H1 (cell line): ENCODE measurements at places on chromosomes 6 and 20.

GRCh38 chr6:124960757-124961463 lies 1.3 kb upstream of the RNF217 start:
- DNase-seq, result no peak

DNA sequence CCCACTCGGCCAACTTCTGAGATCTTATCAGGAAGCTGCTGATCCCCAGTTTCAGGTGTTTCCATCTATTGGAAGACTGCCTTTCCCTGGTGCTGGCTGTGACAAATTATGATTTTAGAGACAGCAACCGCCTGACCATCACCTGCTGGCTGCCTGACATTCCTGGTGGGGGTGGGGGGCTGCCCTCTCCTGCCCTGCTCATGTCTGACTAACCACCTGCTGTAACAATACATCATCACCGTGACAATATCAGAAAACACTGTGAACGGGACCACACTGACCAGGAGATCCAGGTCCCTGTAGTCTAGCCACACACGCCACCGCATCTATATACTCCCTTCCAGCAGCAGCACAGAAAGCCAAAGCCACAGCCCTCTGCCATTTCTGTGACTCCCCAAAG lies 537.5 kb downstream of the QKI start:
- no peak for DNase-seq

DNA sequence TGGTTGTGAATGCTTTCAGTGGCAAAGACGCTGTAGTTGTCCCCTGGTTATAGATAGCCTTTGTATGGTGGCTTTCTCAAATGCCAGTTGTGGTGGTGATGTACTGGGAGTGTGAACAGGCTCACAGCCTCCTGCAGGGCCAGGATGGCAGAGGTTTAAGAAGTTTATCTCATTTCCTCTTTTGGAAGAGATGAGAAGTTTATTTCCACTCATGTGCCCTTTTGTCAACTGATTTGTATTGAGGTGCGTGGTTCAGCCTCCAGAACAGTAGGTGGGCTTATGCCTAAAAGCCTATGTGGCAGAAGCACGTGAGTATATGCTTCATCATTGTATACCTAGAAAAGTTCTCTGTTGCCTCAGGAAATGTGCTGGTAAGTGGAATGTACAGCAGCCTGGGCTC lies 13.7 kb upstream of the ZFP57 start:
- DNase-seq, result no peak

GRCh38 chr20:39885975-39886649 lies 802.9 kb downstream of the MAFB start:
- DNase-seq, result peak; percentile 66

DNA sequence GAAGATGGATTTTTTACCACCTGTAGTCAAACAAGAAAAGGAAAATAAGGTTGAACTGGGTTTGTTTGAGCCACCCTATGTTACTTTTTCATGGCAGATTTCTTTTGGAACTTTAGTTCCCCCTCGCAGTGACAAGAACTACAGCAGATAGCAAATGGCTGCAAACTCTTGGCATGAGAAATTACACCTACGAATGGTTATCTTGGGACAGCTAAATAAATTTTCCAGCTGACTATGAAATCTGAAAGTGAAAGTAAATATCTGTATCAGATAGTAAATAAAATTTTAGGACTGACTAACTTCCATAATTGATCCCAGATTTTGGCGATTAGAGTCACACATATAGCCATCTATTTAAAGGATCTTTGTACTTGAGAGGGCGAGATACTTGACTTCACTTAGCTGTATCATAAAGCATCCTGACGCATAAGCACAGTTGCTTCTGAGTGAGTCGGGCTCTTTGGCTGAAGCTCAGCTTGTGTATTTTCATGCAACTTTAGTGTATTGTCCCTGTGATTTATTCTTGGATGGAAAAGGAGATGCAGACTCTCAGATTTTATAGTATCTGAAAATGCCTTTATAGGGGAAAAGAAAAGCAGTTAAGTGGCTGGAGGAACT lies 125.3 kb upstream of the B3GAT2 start:
- DNase-seq, result no peak

DNA sequence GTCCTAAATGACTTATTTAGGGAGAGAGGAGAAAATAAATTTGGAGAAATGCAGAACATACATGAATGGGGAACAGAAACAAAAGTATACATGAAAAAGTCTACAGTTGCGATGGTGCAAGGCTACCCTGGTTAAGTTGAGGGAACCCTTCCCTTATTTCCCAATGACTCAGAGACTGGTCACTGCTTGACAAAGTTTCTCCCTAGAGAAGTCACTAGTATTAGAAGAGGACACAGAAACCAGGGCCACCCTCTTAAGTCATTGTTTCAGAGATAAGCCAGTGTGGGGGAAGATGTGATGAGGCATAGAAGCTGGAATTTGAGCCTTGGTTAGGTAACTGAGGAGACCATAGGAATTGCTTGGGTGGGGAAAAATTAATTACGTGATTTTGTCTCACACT lies 24.4 kb upstream of the EDN1 start:
- DNase-seq, result no peak

GRCh38 chr6:35737413-35738211 lies 780 bp downstream of the ARMC12 start:
- DNase-seq, result no peak

- no peak for DNase-seq
Measured at GRCh38 chr6:4941782-4942672, 61.8 kb downstream of the RPP40 start.

- DNase-seq, result no peak
Measured at GRCh38 chr6:152696522-152696921, 1.2 kb upstream of the MYCT1 start.

- no peak for DNase-seq
Measured at GRCh38 chr20:56359212-56360132, 698 bp downstream of the FAM210B start.

DNA sequence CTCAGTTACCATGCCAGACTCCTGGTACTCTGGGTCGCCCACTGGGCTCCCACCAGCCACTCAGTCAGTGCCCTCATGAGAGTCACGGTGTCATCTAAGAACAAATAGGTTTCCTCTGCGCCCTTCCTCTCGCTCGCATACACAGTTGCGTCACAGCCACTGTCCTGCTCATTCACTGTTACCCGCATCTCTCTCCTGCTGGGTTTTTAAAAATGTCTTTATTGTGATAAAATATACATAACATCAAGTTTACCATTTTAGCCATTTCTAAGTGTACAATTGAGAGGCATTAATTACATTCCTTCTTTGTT lies 4.0 kb downstream of the TEAD3 start:
- DNase-seq, result no peak

DNA sequence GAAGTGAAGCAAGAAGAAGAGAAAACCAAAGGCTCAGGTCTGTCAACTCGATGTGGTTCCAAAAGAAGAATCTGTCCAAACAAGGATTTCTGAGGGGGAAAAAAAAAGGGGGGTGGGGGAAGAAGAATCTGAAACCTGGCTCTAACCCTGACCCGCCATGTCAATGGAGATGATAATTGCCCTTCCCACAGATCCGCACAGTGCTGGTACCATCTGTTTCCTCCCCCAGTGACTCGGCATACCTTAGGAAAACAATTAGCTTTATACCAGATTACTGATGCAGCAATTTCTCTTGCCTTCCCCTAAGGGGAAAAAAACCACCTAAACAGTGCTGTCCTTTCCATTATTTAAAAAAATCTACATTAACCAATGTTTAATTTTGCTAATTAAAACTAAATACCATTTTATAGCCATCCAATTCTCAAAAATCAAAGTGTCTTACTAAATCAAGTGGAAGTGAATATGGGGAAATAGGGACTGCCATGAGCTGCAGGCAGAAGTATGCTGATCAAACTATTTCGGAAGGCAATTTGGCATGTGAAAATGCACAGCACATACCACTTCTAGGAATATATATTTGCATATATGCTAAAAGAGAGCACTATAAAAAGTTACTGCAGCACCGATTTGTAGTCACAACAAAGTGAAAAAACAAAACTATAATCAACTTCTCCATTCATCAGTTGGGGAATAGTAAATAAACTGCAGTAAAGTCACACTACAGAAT lies 46.8 kb downstream of the MAP7 start:
- no peak for DNase-seq

DNA sequence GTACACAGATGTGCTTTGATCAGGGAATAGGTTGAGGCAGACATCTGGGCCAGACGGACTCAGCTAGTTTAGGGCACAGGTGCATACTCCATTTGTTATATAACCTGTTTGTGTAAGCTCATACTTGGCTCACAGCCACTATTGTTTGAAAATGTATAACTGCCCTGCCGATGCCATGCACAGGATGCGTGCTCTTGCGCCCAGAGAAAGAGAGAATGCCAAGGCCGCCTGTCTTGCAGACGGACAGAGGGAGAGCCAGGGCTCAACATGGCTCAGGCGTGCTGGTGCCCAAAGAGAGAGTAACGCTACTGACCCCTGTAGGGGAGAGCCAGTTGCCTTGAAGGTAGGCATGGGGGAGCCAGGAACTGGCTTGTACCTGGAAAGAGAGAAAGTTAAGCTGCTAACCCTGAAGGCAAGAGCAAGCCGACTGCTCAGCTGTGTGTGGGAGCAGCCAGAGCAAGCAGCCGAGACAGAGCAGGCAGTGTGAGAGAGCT lies 57.7 kb downstream of the FAM229B start:
- DNase-seq, result no peak

GRCh38 chr6:40788661-40789655 lies 201.8 kb upstream of the LRFN2 start:
- DNase-seq, result no peak

- DNase-seq, result no peak
Measured at GRCh38 chr20:13877793-13878192, 93.0 kb downstream of the NDUFAF5 start.

- DNase-seq, result no peak
Measured at GRCh38 chr6:130513770-130514169, 148.0 kb downstream of the TMEM200A start.

GRCh38 chr6:64290867-64291266 lies 655.3 kb downstream of the PHF3 start:
- DNase-seq, result no peak

DNA sequence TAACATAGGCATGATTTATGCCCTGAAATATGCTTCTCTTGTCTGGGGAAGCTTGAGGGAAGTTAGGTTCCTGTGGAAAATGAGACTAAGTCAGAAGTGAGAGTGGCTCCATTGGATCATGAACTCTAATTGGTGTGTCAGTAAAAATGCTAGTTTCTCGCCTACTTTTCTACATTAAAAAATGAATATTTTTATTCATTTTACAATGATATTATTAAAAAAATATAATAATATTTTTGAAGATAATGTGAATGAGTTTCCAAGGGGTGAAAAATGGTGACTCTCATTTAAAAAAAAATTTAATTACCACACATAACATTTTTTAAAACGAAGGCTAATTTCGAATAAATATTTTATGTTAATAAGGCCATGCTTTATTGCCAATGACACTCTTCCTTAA lies 84.2 kb downstream of the HIVEP1 start:
- DNase-seq, result no peak

DNA sequence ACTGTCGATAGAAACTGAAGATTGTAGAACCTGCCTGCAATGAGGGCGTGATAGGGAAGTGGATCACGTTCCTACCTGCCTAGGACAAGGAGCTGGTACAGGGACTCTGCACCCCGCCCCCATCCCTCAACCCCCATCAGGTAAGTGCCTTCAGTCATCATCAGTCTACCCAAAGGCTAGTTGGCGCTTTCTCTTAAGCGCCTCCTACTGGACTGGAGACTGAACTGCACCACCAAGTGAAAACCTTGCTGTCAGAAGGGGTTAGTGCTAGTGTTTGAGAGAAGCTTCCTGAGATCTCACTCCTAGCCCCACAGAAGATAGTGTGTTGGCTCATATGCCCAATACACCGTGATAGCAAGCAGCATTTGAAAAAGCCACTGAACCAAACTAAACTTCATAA lies 706.5 kb upstream of the MAN1A1 start:
- peak; percentile 70 for DNase-seq

DNA sequence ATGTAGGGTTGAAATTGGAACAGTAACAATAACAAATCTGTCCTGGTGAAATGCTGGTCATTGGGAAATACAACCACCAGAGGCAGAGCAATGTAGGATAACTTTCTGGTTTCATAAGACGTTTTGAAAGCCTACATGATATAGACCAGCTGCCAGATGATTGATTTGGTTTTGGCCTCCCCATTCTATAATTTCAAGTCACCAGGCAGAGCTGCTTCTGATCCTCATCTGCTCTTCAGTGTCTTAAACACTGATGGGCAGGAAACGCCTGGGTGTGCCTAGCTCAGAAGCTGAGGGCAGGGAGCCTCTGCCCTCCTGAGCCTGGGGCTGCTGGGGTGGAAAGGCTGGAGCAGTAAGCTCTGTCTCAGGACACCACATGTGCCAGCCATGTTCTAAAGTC lies 24.5 kb downstream of the DHX35 start:
- no peak for DNase-seq

DNA sequence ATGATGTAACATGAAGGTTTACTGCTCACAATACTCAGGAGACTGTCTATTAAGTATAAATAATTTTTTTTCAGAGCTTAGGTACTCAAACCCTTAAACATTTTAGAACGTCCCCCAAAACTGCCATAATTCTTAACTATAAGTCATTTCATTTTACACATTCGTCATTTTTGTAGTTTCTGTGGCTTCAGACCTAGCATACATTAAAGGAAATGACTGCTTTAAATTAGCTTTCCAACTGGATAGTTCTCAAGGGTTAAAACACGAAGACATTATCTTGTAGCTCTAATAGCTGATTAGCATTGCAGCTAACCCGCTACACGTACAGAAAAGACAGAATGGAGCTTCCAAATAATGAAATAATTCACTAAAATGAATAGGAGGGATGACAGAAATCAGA lies 24.9 kb upstream of the PLN start:
- no peak for DNase-seq

DNA sequence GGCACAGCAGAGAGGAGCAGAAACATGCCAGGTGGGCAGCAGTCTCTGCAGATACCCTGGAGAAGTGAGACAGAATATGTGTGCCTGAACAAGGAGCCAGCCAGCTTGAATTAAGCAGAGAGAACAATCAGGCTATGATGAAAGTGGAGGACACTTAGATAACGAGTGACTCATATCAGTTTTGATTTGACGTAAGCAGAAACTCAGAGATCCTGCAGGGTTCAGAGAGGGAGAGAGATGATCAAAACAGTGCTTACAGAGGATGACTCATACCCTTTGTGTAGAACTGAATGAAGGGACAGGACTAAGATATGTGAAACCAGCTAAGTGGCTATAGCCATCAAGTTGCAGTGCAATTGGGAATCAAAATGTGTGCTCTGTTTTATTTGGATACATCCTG lies 300.7 kb downstream of the TENT5A start:
- DNase-seq, result no peak

DNA sequence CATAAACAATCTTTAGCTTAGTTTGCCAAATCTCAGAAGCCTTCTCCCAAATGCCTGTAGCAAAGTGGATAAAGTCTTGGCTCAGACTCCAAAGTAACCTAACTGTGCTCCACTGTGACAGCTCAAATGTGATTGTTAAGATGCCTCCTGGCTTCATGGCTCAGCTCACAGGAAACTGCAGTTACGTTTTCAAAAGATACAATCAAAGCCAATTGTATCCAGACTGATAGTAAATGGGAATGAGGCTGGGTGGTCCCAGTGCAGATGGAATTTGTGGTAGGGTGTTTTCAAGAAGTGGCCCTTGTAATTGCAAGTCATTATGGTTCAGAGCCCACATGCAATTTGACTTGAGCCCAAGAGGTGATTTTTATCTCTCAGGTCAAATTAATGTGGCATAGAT lies 151.2 kb upstream of the TAB2 start:
- no peak for DNase-seq
